Stomach (tissue), 19 donors: ENCODE measurements at places on chromosomes 5 and 9. TPM values are rescaled to one million over a fixed set of nuclear protein-coding genes. Genes with fewer than 3 reads are reported as not detected.

GRCh38 chr9:113328045-113328782 is 11.9 kb downstream of the WDR31 start:
- DNase-seq: no peak

GRCh38 chr5:65820373-65820772 is 98.4 kb downstream of the NLN start:
- DNase-seq: no peak

- no peak for DNase-seq
These were observed 401.3 kb downstream of the MTRR start for GRCh38 chr5:8270246-8270645.

- DNase-seq: no peak
These were observed 54.1 kb downstream of the ABLIM3 start for GRCh38 chr5:149195337-149195887.

DNA sequence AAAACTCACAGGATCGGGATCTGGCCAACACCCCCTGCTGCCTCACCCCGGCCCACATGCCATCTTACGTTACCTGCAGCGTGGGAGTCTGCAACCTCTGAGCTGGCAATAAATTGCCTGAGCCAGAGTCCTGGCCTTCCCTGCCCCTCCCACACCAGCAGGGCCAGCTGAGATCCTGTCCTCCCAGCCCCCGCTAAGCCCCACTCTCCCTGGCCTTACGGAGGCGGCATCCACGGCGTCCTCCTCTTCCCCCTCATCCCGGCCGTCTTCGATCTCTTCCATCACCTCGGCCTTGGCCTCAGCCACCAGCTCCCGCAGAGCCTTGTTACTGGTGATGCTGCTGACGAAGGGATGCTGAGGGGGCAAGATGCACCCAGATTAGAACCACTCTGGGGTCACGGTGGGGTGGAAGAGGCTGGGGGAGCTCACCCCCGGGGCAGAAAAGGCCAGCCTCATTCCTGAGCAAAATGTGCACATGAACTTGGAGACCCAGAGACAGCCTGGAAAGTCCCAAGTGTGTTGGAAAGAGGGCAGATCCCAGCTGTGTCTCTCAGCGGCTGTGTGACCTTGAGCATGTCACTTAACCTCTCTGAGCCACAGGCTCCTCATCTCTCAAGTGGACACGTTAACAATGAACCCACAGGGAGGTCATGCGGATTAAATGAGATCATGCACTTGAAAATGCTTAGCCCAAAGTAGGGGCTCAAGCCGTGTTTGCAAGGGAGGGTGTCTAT is 89.9 kb upstream of the FBXW11 start:
- DNase-seq: no peak

ANKRD18A gene
- 5.8 TPM for total RNA-seq

DNA sequence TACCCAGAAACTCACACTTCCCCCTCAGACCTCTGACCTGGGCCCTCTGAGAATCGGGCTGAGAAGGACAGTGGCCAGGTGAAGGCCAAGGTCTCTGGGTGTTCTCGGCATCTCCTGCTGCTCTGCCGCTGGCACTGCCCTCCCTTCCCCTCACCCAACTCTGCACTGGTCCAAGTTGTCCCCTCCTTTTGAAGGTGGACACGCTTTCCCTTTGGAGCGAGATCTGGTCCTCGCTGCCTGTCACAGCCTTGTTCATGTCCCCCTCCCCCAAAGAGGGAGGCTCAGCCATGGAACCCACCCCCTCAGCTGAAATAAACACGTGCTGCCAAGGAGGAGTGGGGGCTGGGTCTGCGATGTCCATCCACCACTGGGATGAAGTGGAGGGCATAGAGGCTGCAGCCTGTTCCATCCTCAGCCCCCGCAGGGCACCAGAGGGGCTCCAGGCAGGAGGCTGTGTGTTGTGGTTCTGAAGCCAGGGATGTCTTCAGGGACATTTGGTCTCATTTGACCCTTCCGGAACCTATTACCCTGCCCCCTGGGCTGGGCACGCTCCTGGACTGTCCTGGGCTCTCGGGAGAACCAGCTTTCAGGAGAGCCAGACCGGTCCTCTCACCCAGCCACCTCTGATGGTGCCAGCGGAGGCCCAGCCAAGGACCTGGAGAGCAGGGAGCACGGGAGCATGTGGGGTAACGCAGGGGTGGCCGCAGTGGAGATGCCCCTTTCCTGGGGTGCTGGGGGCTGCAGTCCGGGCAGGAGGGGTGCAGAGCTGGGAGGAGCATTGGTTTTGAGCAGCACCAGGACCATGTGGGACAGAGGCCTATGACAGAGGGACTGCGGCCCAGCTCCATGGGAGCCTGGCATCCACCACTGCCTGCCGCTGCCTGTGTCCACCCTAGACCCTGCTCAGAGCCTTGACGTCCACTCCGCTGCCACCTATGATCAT is 4.7 kb upstream of the LCN2 start:
- no peak for DNase-seq

DNA sequence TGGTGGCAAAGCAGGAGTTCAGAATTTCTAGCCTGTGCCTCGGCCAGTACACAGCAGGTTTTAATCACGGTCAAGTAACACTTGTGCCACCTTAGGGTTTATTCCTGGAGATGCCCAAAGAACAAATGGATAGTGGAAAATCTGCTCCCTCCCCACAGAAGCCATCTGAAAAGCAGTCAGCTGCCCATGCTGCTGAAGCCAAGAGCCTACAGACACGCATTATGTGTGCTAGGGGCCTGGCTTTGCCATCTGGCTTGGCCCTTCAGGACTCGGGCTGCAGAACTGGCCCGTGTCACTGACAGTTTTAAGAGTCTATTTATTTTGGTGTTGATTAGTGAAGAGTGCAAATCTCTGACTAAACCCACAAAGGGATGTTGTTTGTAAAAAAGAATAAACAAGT is 11.1 kb downstream of the ARSB start:
- no peak for DNase-seq

GLT6D1 gene
- not detected for total RNA-seq

RNF130 gene
- total RNA-seq: 73.2 TPM

- no peak for DNase-seq
These were observed 8.2 kb downstream of the DMAC1 start for GRCh38 chr9:7791394-7791793.

DNA sequence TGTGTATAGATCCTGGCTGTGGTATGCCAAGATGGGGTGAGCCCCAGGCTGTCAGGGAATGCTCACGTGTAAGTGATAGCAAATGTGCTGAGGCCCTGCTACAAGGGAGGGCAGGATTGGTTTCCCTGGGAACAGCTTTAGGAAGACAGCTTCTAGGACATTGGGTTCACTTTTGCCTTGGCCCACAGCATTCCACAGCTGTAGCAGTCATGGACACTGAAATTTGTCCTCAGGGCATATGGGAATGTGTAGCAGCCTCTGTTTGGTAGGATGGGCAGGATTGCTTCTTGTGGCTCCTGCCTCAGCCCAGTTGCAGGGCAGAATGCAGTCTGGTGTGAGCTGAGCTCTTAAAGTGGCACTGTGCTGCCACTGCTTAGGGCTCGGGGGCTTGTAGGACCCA is 1061.7 kb upstream of the WWC1 start:
- DNase-seq: no peak

DNA sequence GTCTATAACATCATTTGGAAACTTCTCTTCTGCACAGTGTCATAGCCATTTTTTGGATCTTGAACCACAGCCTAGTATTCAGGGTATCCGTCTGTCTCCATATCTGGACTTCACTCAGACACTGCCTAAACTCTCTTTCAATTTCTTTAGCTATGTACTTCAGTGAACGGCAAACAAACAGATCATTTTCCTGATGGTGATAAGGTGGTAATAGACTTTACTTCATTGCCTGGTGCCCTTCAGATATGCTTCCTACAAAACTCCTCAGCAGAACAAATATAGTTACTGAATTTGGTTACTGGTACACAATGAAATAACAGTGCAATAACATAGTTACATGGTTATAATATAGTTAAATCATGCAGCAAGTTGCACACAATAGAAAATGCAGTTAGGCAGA is 348.2 kb downstream of the ZSWIM6 start:
- DNase-seq: no peak

DNA sequence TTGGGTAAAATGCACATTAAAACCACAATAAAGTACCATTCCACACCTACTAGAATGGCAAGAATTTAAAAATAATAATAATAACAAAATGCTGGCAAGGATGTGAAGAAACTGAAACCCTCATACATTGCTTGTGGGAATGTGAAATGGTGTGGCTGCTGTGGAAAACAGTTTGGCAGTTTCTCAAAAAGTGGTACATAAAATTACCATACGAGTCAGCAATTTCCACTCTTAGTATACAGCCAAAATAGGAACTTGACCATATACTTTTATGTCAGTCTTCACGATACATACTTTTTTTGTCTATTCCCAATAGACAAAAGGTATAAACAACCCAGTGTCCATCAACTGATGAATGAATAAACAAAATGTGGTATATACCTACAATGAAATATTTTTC is 15.6 kb downstream of the FKBP15 start:
- DNase-seq: no peak

ST6GALNAC4 gene
- total RNA-seq: 33.6 TPM
